Renal pelvis (tissue), 12 donors: ENCODE measurements at places on chromosomes 7 and 10.

- no peak for DNase-seq
Measured at GRCh38 chr10:125264757-125265578, 104.6 kb upstream of the CTBP2 start.

- no peak for DNase-seq
Measured at GRCh38 chr10:775245-776075, 86.0 kb upstream of the DIP2C start.

GRCh38 chr7:77667459-77668086, 28.7 kb upstream of the RSBN1L start:
- no peak for DNase-seq

DNA sequence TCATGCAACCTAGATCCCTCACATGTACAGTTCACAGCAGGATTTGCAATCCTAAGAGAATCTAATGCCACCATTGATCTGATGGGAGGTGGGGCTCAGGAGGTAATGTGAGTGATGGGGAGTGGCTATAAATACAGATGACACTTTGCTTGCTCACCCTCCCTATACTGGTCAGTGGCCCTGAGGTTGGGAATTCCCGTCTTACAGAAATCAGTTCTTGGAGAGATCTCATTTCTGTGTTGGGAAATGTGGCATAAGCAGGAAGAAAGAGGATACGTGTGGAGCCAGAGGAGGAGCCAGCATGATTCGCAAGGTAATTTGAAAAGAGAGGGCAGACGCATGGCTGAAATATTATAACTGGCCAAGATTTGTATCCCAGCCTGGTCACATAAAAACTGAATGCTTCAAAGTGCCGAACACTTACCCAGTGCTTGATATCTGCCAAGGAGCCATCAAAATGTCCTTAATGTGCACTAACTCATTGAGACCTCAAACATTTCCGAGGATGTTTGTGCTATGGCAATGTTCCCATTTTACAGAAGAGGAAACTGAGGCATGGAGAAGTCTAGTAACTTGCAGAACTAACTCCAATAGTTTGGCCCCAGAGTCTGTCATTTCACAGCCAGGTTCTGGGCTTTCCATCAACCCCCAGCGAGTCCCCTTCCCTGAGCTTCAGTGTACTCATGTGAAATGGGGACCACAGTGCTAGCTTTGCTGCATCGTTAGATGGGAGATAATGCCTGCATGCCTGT, 5.5 kb upstream of the IKZF1 start:
- DNase-seq = no peak
